Stimulated activated CD8-positive, alpha-beta memory T cell treated with anti-CD3 and anti-CD28 coated beads, Interleukin-4, amount 100 ng/mL, for 24 hours (primary cell): ENCODE measurements at places on chromosomes 2 and 18.

GRCh38 chr2:176280867-176281658, 11.8 kb downstream of the MTX2 start:
- DNase-seq = no peak

DNA sequence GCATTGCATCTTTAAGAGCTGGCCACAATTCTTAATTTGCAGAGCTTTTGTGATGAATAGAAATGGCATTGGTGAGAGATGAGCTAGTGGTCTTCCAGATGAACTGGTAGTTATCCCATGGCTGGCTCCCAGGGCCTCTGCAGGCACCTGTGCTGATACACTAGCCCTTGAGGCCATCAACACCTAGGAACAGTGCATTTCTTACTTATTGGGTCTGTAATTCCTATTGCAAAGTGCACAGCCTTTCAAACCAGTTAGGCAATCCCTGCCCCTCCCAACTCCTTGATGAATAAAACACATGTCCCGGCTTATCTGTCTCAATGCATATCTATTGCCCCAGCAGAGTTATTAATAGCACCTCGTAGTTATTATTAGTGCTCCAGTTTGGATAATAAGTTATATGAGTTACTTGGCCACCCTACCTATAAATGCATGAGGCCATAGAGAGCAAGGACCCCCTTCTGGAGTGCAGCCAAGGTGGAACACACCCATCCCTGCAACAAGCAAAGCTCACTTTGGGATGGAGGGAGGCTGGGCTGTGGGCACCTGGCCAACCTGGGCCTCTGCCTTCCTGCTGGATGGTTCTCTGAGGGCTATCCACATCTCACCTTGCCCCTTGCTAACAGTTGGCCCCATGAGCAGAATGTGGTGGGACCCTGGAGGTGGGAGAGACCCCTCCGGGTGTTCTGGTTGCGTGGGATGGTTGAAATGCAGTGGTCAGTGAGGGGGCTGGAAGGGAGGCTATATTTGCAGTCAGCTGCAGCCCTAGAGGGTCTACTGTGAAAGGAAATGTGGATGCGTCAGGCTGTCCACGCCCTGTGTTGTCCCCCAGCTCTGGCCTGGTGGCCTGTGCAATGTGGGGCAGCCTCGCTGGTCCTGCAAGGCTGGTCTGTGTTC, 455.9 kb upstream of the HS6ST1 start:
- DNase-seq = no peak

DNA sequence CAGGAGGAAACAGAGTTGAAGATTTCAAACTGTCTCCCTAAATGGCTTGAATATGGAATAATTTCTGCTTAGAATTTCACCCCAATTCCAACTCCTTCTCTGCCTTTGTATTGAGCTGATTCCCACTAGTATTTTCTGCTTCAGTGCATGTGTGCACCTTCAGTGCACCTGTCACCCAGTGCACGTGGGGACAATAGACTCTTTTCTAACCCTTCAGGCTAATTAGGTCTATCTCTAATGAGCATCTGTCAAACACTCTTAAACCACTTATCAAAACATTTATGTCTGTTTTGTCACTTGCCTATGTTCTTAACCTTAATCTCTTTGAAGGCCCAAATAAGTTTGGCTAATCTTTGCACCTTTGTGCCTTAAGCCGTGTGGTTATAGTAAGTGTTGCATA, 232.0 kb upstream of the NETO1 start:
- DNase-seq = no peak

DNA sequence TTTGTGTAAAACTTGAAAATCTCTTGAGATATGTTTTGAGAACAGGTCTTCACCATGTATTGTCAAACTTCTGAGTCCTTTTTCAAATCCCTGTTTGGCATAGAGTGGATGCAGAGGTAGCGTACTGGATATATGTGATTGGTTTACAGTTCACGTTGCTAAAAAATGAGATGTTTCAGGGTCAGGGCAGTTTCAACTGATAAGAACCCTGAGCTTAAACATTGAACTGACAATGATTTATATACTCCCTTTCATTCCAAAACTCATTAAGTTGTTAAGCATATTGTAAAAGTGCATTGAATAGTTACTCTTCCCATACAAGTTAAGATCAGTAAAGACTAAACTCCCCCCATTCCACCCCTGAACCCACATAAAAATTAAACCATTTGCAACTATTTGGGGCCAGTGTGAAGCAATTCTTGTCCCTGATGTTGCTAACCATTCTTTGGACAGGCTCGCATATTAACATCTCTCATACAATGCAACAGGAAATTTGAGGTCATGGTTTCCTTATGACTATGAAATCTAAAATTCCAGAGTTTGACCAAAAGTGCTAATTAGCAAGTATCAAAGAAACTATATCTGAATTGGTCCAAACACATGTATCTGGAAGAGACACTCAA, 470.9 kb upstream of the ACVR2A start:
- no peak for DNase-seq

DNA sequence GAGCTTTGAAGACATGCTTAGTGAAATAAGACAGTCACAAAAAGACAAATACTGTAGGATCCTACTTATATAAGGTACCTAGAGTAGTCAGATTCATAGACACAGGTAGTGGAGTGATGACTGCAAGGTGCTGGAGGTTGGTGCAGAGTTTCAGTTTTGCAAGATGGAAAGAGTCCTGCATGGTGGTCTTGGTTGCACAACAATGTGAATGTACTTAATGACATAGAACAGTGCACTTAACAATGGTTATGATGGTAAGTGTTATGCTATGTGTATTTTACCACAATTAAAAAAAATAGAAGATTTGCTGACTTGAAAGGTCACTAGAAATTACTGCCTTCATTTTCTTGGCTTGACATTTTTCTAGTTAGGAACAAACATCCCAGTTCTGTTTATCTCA, 9.5 kb downstream of the CERS6 start:
- no peak for DNase-seq

GRCh38 chr2:217193431-217194340, 333.8 kb upstream of the TNP1 start:
- DNase-seq = no peak

DNA sequence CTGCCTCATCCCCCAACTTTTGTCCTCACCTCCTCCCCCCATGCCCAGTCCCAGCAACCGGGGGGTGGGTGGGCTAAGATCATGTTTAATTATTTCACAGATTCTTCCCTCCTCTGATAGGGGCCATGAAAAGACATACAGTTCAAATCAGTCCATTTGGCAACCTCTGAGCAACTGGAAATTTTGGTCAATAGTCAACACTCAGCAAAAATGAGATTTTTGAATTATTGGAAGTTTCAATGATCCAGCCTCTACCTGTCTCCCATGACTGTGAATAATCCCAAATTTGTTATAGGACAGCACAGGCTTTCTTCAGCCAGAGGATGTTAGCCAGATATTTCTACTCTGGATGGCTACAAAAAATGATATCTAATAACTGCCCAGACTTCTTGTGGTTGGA, 549.9 kb downstream of the TNS1 start:
- no peak for DNase-seq
